Ecto neural progenitor cell (in vitro differentiated cells): ENCODE measurements at places on chromosomes 2 and 18.

DNA sequence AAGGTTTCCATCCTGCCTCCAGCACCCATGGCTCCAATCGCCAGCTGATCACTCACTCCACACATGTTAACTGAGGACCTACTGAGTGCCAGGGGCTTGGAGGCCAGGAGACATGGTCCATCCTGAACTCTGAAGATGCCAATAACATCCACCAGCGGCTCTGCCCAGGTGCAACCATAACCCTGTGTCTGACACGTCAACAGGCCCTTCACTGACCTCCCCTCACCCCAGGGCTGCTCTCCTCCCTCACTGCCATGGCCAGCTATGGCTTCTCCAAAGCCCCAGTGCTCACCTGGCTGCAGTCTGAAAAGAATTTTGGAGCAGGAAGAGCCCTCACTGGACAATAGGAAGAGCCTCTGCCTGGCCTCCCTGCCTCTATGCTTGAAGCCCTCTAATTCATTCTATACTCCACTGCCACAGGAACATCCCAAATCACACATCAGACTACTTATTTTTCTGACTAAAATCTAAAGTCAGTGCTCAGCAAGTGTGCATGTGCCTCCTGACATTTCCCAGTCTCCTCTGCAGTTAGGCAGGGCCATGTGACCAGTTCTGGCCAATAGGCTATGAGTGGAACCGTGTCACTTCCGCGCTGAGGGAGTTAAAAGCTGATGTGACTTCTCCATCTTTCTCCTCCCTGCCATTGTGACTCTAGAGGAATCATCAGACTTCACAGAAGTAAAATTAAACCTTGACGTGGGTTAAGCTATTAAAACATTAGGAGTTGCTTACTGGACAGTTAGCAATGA lies 37.2 kb downstream of the ZBTB7C start:
- no peak for DNase-seq

DNA sequence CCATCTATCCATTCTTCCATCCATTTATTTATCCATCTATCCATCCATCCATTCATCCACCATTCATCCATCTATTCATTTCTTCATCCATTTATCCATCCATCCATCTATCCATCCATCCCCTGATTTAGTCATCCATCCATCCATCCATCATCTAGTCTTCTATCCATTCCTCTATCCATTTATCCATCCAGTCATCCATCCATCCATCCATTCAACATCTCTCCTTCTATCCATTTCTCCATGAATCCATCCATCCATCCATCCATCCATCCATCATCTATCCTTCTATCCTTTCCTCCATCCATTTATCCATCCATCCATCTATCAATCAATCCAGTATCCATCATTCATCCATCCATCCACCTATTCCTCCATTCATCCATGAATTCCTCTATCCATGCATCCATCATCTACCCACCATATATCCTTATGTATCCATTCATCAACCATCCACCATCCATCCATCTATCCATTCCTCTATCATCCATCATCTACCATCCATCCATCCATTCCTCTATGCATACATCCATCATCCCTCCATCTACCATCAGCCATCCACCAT lies 185.0 kb downstream of the CELF4 start:
- no peak for DNase-seq

- DNase-seq: no peak
These were observed 36.5 kb upstream of the GLS start for GRCh38 chr2:190843890-190844699.

- DNase-seq: no peak
These were observed 23.5 kb downstream of the MIB1 start for GRCh38 chr18:21763846-21764646.

GRCh38 chr2:159706385-159706980 lies 5.8 kb upstream of the MARCHF7 start:
- DNase-seq: no peak

GRCh38 chr2:240208096-240208495 lies 67.6 kb upstream of the OTOS start:
- DNase-seq: no peak

GRCh38 chr2:1563943-1564891 lies 151.0 kb downstream of the TPO start:
- DNase-seq: no peak

GRCh38 chr2:1450915-1451314 lies 37.7 kb downstream of the TPO start:
- no peak for DNase-seq

DNA sequence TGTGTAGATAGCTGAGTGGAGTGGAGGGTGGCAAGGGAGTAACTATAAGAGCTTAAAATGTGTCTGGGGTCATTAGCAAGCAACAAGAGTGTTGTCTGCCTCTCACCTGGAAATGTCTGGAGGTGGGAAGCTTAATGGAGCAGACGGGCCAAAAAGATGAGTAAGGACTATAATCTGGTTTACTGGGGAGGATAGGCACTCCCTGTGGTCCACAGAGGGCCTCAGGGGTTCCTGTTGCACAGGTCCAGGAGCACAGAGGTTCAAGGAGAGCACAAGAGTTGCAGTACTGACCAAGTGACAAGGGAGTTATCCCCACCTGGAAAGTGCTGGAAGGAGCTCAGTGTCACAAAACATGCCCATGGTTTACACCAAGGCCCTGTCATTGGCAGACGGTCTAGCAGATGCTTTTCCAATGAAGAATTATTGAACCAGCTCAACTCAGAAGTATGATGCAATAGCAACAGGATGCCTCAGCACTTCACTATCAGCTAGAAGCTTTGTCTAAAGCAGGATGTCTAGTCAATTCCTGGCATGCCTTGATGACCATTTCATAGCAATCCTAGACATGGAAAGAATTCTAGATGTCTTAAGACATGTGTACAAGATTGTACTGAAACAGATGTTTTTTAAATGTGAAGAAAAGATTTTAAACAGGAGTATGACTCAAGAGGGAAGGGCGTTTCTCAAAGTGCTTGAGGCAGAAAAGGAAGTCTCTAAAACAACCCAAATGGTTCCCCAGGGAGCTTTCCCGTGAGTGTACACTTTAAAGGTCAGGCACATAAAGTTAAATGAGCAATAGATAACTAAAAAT lies 62.9 kb upstream of the SERPINE2 start:
- no peak for DNase-seq

DNA sequence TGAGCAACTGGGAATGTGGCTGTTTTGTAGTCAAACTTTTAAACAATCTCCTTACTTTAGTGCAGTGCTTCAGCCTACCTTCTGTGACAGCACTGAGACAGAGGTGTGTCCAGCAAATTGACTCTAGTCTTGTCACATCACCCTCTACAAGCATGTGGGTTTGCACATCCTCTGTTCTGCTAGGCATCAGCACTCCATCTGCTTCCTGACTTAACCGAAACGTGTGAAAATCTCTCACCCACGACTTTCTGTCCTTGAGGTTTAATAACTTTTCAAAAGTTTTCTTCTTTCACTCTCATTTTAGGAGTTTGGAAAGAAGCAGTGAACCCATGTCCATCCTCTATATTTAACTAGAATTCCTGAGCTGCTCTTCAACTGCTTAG lies 42.6 kb downstream of the TTR start:
- DNase-seq: no peak

- DNase-seq: no peak
These were observed 418.6 kb downstream of the GALR1 start for GRCh38 chr18:77668219-77668618.

DNA sequence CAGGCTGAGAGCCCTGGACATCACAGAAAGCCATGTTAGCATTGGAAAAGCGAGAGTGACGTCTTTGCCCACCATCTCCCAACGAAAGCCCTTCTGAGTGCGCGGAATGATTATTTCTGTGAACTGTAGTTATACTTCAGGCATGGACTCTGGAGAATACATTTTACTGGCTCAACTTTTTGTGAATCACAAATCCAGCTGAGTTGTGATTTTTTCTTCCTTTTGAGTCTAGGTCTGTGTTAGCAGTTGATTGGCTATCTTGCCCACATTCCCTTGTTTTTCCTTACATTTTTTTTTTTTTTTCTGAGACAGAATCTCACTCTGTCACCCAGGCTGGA lies 183.1 kb downstream of the INO80D start:
- no peak for DNase-seq

GRCh38 chr2:121816797-121817196 lies 61.3 kb downstream of the TSN start:
- no peak for DNase-seq

GRCh38 chr18:4060427-4061281 lies 394.5 kb downstream of the DLGAP1 start:
- DNase-seq: no peak

DNA sequence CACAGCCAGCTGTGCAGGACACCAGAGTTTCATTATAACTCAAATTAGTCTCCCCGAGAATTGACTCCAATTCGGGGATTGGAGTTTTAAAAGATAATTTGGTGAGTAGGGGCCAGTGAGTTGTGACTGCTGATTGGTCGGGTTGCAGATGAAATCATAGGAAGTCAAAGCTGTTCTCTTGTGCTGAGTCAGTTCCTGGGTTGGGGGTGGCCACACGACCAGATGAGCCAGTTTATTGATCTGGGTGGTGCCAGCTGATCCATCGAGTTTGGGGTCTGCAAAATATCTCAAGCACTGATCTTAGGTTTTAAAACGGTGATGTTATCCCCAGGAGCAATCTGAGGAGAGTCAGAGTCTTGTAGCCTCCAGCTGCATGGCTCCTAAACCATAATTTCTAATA lies 82.7 kb upstream of the SLC66A3 start:
- no peak for DNase-seq

DNA sequence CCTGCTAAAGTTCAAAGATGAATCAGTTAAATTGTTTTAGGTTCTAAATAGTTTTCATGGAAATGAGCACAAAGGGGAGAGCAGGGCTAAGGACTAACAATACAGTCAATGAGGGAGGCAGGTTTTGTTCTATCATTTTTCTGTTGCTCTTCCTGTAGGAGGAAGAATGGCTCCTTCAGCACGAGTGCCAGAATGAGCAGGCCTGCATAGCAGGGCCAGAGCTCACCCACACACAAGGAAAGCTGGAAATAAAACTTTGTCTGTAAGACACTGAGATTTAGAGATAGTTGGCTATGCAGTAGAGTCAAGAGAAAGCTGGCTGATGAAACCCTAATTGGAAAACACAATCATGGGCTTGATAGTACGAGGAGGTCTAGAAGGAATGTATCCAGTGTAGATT lies 313.3 kb downstream of the MBD2 start:
- DNase-seq: no peak

GRCh38 chr2:86396291-86396785 lies 44.8 kb upstream of the KDM3A start:
- no peak for DNase-seq

DNA sequence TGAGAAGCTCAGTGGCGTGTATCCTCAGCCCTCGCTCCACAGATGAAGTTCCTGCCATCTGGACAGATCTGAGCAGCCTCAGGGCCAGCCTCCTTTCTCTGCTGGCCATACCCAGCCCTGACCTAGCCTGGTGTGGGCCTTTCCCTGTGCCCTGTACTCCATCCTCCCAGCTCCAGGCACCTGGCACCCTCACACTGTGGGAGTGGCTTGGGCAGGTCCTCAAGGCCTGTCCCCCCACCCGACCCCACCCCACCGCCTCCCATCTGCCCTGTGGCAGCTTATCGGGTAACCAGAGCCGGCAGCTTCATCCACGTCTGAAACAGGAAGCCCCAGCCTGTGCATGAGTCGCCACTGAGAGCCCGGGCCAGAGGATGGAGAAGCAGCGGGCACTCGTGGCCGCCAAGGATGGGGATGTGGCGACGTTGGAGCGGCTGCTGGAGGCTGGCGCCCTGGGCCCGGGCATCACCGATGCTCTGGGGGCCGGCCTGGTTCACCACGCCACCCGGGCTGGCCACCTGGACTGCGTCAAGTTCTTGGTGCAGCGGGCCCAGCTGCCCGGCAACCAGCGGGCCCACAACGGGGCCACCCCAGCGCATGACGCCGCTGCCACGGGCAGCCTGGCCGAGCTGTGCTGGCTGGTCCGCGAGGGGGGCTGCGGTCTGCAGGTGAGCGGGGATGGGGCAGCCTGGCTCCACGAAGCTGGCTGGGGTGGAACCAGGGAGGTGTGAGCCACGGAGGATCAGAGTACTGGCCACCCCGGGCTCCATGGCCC lies at the start of gene ESPNL:
TSS of gene ESPNL (plus strand) at position 292 of the 772 bp plus-strand sequence. CDS start at position 372, 80 bp downstream.
- DNase-seq: no peak

DNA sequence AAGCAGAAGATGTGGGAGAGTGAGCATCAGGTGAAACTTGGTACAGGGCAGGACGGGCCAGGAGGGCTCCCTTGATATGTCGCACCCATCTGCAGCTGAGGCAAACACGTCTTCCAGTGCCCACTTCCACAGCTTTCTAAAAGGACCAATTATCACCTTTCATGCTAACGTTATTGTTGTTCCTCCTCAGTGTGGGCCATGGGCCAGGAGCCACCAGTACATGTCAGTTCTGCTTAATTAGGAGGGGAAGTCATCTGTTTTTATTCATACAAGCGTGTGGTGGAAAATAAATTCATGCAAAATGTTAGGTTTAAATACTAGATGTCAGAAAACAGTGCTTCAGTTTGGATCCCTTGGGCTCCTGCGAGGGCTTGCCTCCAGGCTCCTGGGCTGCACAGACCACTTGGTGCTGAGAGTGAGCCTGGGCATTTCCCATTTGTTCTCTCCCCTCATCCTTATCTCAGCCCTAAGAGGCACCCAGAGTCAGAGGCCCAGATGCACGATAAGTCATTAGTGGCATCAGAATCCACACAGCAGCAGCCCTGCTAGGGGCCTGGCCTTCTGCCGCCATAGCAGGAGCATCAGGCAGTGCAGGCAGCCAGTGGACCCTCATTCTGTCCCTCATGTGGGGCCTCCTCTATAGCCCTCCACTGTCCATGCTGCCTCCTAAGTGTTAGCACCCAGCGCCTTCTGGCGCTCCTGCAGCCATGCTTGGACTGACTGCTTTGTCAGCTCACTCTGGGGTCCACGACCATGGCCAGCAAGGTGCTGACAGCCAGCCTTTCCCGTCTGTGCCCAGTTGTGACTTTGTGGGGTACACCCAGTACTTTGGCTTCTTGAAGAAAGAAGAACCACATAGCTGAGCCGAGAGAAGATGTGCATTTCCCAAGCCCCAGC lies 539.8 kb upstream of the RAB6C start:
- no peak for DNase-seq

DNA sequence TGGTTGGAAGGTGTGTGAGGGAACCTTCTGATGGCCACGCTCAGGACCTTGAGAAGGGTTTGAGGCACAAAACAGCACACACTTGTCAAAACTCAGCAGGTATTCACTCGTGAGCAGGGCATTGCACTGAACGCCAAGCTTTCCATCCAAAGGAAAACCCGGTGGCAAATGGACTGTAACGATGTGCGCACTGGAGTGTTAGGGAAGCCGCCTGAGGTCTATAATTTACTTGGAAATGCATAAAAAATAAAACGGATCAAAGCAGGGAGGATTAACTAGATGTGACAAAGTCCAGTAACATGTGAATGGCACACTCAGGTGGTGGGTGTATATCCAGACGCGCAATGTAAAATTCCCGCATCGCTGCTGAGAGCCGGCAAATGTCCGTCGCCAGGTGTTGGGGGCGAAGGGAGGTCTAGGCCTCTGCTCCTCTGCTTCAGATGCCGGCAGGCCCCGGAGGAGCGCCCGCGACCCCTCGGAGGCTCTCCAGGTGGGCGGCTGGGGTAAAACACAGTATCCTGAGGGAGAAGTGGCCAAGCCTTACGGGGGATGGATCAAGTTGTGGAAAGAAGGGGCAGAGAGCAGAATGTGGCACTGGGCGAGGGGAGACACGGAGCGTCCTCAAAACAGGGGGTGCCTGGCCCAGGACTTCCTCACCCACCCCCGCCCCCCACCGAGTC lies 15.3 kb downstream of the HES6 start:
- DNase-seq: no peak

- no peak for DNase-seq
These were observed 65.4 kb downstream of the IKZF2 start for GRCh38 chr2:213086050-213086449.
